ENCODE measurements at places on chromosomes 2 and 18.

DNA sequence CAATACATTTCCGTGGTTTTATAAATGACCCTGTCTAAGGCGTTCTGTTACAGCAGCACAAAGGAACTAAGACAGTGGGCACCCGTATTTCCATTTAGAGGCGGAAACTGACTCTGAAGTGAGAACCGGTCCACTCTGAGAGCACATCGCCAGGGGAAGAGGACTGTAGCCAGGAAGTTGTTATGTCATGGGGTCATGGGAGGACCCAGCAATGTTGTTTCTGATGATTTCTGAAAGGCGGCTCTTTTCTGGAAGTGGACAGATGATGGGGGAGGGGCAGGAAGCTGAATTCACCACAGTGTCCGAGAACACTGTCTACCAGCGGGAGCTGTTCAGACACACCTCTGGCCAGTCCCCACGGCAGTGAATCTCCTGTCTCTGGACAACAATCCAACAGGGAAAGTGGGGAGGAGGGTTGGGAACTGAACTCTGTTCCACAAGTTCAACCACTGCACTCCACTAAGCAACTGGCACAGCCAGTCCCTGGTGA, 2.1 kb upstream of the LRRFIP1 start:
- no peak for DNase-seq

DNA sequence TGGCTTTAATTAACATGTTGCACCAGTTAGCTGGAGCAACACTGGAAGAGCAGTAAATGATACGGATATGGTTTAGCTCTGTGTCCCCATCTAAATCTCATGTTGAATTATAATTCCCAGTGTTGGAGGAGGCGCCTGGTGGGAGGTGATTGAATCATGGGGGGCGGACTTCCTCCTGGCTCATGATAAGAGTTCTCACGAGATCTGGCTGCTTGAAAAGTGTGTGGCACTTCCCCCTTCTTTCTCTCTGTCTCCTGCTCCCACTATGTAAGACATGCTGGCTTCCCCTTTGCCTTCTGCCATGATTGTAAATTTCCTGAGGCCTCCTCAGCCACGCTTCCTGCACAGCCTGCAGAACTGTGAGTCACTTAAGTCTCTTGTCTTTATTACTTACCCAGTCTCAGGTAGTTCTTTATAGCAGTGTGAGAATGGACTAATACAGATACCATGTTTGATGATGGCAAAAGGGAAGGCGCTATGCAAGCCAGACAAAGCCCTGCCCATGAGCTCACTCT, 963.6 kb downstream of the SOCS6 start:
- DNase-seq = no peak

GRCh38 chr2:16067037-16067406, 126.7 kb downstream of the MYCN start:
- DNase-seq = no peak

- DNase-seq = no peak
These were observed 54.8 kb upstream of the STRN start for GRCh38 chr2:37020887-37021796.

DNA sequence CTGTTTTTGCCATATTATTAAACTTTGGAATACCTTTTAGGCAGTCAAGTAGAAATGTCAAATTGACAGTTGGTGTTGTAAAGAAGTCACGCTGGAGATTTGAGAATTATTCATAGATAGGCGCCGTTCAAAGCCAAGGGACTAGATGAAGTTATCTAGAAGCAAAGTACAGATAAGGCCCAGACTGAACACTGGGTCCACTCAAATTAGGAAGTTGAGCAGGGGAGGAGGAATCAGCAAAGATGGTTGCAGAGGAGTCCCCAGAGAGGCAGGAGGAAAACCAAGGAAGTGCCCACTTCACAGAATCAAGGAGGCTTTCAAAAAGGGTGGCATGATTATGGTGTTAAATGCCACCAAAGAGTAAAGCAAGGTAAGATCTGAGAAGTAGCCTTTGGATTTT, 9.6 kb upstream of the ALS2 start:
- DNase-seq = no peak

DNA sequence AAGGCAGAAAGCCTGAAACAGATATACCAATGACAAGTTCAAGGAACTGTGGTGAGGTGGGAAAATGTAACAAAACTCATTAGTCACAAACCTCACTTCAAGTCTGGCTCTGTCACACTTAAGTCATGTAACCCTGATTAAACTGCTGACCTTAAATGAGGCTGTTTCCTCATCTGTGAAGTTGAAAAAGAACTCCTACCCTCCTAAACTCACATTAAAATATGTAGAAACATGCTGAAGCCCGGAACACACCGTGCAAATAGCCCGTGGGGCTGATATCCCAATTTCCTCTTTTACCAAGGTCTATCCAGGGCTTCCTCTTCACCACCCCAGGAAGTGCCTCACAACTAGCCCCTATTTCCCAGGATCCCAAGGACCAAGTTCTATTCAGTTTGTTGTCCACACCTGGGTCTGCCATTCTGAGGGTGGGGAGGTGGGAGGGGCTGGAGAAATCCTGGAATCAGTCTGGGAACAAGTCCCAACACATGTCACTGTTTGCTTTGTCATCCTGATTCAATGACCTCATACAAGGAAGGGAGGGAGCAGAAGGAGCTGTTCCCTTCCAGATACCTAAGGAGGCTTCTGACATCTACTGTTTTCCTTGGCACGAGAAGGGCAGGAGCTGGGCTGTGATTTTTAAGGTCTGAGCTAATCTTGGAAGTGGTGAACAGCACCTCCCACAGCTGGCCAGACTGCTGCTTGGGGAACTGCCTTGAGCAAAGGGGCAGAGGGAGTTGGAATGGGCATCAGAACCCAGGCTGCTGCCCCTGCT, 42.3 kb downstream of the SLC4A1AP start:
- DNase-seq = no peak

DNA sequence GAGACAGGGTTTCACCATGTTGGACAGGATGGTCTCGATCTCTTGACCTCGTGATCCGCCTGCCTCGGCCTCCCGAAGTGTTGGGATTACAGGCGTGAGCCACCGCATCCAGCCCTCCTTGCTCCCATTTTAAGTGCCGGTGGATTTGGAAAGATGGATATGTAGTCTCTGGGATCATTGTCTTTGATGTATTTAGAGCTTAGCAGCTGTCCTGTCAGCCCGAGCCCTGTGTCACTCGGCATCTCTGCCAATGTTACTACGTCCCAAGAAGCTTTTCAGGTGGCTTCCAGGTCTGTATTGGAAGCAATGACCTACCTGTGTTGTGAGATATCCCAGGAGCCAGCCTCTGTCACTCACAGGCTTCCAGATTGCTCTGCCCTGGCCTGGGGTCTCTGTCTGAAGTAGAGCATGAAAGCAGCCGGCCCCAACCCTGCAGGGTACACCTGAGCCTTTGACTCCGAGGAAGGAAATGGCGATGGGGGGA, 35.3 kb downstream of the MAP4K4 start:
- no peak for DNase-seq

GRCh38 chr2:206798000-206798399, 32.6 kb downstream of the FASTKD2 start:
- DNase-seq = no peak

DNA sequence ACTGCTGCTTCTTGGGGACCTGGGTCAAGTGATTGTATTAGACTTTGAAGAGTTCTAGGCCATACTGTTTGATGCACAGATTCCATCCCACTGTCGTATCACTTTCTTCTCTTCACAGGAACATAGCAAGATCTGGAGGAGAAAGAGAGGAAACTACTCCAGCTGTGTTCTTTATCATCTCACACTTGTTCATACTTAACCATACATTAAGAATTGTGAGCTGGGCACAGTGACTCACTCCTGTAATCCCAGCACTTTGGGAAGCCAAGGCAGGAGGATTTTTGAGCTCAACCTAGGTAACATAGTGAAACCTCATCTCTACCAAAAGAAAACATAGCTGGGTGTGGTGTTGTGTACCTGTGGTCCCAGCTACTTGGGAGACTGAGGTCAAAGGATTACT, 111.7 kb downstream of the PARD3B start:
- no peak for DNase-seq

DNA sequence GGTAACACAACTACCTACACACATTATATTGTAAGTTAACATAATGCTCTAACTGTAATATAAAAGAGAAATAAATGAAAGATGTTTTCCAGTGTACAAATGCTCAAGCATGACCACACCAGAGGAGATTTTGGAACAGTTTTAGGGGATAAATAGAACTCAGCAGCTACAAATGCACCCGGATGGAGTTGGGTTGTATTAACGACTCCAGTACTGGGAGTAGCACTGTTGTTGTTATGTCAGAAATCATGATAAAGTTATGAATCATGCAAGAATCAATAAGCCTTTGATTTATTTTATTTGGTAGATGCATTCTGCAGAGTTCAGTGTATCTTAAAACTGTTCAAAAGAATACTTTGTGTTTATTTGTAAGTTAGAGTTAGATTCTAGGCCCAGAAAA, 126.9 kb downstream of the MAP3K20 start:
- no peak for DNase-seq

- DNase-seq = no peak
These were observed 62.8 kb downstream of the BOD1L2 start for GRCh38 chr18:57209713-57210106.

DNA sequence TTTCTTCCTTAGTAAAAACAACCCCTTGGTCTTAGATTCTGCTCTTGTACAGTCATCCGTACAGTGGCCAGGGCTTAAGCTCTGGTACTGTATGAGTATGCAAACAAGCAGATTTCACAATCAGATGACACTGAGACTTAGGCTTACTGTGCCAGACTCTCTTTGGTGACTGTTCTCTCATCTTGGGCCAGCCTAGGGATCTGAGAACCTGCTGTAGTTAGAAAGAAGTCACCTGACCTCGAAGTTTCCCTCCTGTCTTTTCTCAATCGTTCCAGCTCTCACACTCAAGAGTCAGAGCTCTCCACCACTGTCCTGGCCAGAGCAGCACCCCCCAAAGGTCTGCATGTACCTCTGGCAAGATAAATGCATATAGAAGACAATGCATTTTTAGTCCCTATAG, 63.2 kb downstream of the ZEB2 start:
- no peak for DNase-seq

DNA sequence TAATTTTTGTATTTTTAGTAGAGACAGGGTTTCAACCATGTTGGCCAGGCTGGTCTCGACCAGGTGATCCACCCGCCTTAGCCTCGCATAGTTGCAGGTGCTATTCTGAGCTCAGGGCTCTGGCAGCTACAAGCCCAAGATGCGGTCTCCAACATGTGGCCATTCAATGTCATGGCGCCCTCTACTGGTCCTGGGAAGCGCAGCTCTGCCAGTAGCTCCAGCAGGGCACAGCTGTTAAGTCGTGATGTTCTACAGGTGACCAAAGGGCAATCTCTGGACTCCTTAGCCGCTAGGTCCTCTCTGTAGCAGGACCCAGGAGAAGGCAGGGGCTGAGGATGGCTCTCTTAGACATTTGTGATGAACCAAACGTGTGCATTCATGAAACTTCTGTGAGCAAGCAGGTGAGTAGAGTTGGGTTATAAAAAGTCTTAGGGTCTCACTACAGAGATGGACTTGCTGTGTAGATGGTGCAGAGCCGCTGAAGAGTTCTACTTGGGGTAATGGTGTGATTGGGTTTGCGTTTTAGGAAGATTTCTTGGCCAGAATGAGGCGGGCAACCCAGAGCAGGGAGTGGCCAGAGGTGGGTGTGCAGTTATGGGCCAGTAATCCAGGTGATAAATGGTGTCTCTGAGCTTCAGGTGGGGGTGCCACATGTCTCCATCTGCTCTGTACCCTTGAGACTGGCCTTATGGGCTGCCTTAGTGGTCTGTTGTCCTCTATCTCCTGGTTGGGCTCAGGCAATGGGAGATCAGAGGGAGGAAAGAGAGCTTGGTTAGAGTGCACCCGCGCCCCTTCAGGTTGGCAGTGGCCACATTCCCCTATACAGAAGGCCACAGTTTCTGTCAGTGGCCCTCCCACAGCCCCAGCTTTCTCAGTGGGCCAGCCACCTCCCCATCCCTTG, 31.0 kb downstream of the IL37 start:
- peak; percentile 67 for DNase-seq

DNA sequence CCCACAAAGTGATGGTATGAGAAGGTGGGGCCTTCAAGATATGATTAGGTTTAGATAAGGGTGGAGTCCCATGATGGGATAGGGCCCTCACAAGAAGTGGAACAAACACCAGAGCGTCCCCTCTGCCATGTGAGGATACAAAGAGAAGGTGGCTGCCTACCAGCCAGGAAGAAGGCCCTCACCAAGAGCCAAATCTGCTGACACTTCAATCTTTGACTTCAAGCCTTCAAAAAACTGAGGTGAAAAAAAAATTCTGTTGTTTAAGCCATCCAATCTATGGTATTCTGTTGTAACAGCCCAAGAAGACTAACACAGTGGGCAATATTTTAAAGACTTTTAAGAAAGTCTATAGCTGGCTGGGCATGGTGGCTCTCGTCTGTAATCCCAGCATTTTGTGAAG, 522.1 kb downstream of the NRXN1 start:
- DNase-seq = no peak

DNA sequence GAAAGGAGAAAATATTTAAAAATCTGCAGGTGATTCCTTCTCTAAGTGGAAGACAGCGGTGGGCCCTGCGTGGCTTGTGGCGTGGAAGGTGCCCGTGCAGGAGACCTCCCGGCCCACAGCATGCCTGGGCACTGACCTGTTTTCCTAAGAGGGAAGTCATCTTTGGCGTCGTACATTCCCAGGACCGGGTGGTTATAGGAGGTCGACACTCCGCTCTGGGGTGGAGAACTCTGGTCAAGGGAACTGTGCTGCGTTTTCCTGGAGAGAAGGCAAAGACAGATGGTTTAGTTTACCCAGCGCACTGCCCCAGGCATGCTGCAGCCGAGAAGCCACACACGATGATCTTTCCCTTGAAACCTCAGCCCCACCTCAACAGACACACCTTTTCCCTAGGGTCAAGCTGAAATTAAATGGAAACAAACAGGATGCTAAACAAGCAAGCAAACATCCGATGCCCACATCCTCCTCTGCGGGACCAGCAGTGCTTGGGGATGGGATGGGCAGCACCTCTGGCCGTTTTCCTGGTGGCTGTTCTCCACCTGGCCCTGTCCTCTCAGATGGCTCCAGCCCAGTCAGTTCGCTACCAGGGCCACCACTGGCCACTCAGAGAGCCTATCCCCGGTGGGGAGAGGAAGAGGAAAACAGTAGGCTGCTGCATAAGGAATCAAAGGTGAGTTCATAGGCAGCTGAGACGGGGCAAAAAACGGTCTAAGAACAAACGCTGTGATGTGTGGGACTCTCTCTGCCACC, 244.1 kb downstream of the HDAC4 start:
- DNase-seq = no peak

GRCh38 chr18:33583901-33584300, 5.9 kb downstream of the ASXL3 start:
- DNase-seq = no peak

DNA sequence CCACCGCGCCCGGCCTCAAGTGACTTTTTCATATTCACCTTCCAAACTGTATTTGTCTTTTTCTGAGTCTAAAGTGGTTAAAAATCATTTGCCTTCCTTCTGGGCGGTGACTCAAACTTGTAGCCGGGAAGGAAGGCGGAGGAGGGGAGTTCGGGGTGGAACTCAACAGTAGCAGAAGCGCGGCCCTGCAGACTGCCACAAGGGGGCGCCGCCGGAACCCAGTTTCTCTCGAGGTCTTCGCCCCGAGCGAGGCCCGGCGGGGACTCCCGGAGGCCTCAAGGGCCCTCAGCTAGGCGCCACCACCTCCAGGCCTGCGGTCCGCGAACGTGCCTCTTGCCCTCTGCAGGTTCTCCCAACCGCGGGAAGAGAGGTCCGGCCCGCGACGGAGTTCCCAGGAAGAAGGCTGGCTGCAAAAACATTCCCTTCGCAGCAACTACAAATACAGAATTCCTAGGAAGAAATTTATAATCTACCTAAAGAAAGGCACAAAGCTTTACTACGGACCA, 16.8 kb upstream of the ITM2C start:
- DNase-seq = peak; percentile 95

All from mesothelial cell of epicardium (in vitro differentiated cells).